ENCODE measurements at places on chromosomes 6 and 20. TPM values are rescaled to one million over a fixed set of nuclear protein-coding genes. Genes with fewer than 3 reads are reported as not detected.

Gene SYNDIG1
- not detected for total RNA-seq

Gene OR12D3
- not detected for total RNA-seq

Gene SLC22A23
- total RNA-seq, result 7.3 TPM

Gene MRPS18A
- total RNA-seq, result 104 TPM

Gene DDO
- 0.09 TPM for total RNA-seq

Gene NOX3
- not detected for total RNA-seq

Measured in K562 (cell line).